Hematopoietic multipotent progenitor cell (in vitro differentiated cells): ENCODE measurements at places on chromosomes 3 and 15.

- no peak for DNase-seq
Measured at GRCh38 chr3:147412917-147413685, 3.9 kb downstream of the ZIC1 start.

- no peak for DNase-seq
Measured at GRCh38 chr15:71082803-71083202, 32.5 kb upstream of the THSD4 start.

GRCh38 chr3:57729334-57730045, 26.6 kb upstream of the SLMAP start:
- DNase-seq = no peak

DNA sequence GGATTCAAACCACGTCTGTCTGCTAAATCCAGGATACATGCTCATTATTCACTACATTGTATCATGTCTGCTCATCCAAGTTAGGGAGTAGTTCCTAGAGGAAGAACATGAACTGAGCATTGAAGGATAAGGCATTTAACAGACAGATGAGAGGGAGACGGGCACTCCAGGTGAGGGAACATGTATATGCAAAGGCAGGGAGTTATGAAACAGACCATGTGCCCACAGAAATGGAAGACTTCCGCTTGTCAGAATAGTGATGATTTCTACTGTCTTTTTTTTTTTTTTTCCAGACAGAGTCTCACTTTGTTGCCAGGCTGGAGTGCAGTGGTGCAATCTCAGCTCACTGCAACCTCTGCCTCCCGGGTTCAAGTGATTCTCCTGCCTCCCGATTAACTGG, 5.0 kb upstream of the NDUFAF1 start:
- DNase-seq = no peak

DNA sequence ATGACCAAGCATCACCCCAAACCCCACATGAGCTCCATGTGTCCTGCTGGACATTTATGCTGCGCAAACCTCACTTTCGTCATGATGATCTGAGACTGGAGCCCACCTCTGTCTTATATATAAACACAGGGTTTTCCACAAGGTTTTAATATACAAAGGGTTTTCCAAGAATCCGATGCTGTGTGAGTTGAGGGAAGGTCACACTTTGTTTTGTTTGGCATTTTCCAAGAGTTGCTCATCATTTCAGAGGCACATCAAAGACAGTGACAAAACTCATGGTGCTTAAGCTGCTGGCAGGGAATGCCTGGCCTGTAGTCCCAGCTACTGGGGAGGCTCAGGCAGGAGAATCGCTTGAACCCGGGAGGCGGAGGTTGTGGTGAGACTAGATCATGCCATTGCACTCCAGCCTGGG, 20.0 kb downstream of the EFCC1 start:
- DNase-seq = no peak

GRCh38 chr15:48775546-48775945, 35.3 kb downstream of the CEP152 start:
- DNase-seq = no peak

DNA sequence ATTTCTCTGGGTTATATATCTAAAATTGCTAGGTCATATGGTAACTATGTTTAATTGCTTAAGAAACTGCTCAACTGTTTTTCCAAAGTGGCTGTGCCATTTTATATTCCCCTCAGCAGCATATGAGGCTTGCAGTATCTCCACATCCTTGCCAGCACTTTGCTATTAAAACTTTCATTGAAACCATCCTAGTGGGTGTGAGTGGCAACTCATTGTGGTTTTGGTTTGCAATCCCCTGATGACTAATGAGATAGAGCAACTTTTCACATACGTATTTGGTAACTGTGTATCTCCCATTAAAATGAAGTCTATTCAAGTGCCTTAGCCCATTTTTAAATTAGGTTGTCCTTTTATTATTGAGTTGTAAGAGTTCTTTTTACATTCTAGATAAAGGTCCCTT, 17.3 kb downstream of the KPNA1 start:
- peak; percentile 70 for DNase-seq

GRCh38 chr3:178097576-178097975, 438.7 kb upstream of the KCNMB2 start:
- DNase-seq = no peak

DNA sequence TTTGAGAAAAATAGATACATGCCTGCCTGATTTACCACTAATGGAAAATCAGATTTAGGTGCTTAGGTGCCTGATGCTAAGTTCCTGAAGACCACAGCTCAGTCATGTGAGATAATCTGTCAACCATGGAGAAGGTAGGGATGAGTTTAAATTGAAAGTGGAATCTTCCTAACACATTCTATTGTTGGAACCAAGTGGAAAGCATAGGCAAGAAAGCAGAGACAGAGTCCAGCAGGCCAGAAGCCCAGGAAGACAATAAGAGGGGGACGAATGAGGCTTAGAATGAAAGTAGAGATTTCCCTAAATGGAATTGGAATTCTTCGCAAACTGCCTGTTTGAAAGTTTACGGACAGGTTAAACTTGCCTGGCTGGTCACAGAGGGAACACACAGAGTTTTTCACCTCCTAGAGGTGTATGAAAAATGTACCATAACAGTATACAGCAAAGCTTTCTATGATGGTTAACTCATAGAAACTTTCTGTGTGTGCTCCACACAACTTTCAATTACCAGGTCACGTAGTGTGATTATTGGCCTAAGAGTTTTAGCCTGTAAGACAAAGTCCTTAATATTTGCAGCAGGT, 453.8 kb upstream of the KCNMB2 start:
- no peak for DNase-seq
